GF-D8 (cell line): ENCODE measurements at places on chromosomes 3 and 15.

DNA sequence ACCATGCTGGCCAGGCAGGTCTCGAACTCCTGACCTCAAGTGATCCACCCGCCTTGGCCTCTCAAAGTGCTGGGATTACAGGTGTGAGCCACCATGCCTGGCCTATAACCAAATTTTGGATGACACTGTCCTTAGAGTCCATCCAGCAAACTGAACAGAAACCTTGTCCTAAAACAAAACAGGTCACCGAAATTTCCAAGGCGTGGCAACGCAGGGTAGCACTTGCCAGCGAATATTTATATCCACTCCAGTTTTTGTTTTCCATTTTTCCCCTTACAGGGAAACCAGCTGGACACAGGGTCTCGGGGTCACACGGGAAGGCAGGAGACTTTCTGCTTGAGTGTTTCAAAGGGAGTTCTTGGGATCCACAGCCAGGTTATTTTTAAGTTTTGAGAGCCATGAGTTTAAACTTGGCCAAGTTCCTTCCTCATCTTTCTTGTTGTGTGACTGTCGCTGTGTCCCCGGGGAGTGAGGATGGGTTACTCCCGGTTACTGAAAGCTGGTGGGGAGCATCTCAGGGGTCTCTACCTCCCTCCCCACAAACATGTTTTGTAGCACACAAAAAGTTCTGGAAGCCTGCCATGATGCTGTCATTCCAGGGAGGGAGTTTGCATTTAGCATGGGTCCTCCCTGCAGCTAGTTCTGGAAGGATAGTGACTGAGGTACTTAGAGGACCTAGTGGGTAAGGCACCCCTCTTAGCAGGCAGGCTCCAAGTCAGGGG lies 12.6 kb downstream of the LIMD1 start:
- no peak for DNase-seq

GRCh38 chr3:37591116-37591781 lies 270.4 kb upstream of the CTDSPL start:
- DNase-seq = no peak

- no peak for DNase-seq
Measured at GRCh38 chr3:52112056-52112455, 42.2 kb downstream of the POC1A start.

GRCh38 chr15:76930831-76931396 lies 635 bp upstream of the RCN2 start:
- DNase-seq = no peak

- peak; percentile 82 for DNase-seq
Measured at GRCh38 chr15:69126054-69126469, 34.4 kb upstream of the GLCE start.

DNA sequence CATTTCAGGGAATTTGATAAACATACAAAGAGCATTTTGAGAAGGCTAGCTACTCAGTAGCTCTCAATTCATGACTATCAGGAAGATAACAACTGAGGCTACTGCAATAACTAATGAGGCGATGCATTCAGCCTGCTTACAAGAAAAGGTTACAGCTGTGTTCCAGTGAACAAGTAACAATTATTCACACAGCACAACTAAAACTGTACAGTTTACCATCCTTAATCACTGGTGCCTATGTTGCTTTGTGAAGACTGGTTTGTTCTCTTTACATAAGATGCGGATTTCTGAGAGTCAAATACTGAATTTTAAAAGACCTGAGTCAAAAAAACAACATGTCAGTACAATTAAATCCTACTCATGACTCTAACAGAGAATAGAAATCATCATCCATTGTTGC lies 526.3 kb downstream of the OTOL1 start:
- DNase-seq = no peak

GRCh38 chr15:31387479-31388118 lies 61.0 kb downstream of the KLF13 start:
- no peak for DNase-seq

GRCh38 chr15:69314131-69314530 lies 15.4 kb downstream of the PAQR5 start:
- DNase-seq = peak; percentile 2

DNA sequence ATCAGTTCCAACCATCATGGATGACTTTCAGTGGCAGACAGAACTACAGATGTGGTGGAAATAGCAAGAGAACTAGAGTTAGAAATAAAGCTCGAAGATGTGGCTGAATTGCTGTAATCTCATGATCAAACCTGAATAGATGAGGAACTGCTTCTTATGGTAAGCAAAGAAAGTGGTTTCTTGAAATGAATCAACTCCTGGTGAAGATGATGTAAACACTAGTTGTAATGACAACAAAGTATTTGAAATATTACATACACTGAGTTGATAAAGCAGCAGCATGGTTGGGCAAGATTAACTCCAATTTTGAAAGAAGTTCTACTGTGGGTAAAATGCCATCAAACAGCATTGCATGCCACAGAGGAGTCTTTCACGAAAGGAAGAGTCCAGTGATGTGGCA lies 131.7 kb upstream of the FAM3D start:
- no peak for DNase-seq

- no peak for DNase-seq
Measured at GRCh38 chr3:127473244-127474024, 117.1 kb downstream of the TPRA1 start.

- DNase-seq = no peak
Measured at GRCh38 chr3:130783629-130784028, 37.0 kb upstream of the PIK3R4 start.

DNA sequence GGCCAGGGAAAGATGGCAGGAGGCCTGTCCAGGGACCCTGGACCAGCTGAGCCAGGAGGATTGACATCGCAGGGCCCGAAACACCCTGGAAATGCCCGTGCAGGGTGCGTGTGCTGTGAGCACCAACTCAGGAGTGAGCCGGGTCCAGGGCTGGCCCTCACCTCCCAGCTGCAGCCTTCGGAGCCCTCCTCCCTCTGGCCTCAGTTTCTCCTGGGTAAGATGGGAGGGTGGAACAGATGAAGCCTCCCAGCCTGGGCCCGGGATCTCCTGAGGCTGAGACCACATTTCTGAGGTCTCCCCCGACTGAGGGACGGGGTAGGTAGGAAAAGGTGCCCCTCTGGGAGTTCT lies 5.3 kb upstream of the CALML4 start:
- no peak for DNase-seq

DNA sequence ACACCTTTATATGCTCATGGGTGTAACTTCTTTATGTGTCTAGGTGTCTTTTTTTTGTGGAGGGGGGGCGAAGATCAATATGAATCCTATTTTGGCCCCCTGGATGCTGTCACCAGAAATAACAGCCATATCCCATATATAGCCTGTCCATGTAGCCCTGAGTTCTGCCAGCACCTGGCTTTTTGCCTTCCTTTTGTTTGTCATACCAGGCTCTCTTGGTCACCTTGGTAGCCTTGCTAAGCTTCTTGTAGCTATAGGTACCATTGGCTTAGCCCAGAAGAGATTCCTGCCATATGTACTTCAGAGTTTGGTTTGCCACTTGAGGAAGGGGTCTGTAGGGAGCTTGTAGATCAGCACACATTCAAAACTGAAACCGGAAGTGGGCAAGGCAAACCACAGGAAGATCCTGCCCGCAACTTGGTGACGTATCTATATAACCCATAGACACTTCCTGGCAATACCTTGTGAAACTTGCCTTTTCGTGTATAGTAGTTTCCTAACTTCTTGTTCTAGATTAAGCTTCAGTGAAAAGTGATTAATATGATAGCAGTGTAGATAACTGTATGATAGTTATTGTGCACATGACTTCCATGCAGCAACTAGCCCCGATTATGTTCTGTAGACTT lies 11.9 kb downstream of the RASA2 start:
- DNase-seq = peak; percentile 99

- no peak for DNase-seq
Measured at GRCh38 chr3:192011137-192011536, 550.2 kb downstream of the PYDC2 start.

GRCh38 chr3:64741341-64741740 lies 53.5 kb upstream of the ADAMTS9 start:
- DNase-seq = no peak

GRCh38 chr15:68330416-68330815 lies 52.9 kb downstream of the FEM1B start:
- no peak for DNase-seq

GRCh38 chr3:197793247-197793646 lies 2.2 kb downstream of the LRCH3 start:
- no peak for DNase-seq

DNA sequence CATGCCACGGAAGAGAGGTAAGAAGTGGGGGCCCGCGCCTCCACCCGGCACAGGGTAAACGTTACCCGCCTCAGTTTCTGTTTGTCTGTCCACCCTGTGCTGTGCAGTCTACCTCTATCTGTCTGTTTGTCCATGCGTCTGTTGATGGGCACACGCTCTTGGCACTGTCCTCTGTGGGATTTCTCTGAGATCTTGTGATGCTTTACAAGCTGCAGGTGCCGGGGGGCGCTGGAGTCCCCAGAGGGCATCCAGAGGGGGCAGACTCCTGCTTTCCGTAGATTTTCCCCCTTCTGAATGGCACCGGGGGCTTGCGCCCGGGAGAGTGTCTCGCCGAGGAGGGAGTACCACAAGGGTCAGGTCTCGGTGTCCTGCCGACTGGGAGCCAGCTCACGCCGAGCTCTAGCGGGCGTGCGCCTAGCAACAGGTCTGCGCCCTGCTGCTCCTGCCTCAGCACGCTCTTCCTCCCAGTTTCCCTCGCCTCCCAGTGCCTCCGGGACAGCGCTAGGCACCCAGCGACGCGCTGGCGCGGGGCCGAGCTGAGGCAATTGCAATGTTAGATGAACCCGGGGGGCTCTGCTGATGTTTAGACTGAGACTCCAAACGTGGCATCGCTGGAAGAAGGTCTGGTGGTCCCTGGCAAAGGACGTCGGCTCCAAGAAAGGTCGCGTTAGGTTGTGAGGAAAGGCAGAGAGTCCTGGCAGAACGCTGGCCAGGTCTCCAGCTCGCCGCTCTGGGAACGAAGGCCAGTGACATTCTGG lies 667 bp downstream of the CEMIP start:
- no peak for DNase-seq

DNA sequence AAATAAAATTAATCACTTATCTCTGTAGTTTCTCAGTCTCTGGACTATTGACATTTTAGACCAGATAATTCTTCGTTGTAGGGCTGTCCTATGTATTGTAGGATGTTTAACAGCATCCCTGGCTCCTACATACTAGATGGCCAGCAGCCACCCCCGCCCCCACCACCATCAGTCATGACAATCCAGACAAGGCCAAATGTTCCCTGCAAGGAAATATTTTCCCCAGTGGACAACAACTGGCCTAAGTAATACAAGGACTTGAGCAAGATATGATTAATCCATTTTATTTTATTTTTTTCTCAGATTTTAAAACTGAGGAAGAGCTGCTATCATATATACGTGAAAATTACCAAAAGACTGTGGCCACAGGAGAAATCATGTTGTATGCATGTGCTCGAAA lies 23.8 kb downstream of the TICRR start:
- no peak for DNase-seq

- no peak for DNase-seq
Measured at GRCh38 chr15:58401991-58402649, 29.7 kb upstream of the LIPC start.

GRCh38 chr3:67450153-67450552 lies 204.3 kb downstream of the SUCLG2 start:
- no peak for DNase-seq

GRCh38 chr3:23067116-23067515 lies 136.0 kb upstream of the UBE2E2 start:
- no peak for DNase-seq

DNA sequence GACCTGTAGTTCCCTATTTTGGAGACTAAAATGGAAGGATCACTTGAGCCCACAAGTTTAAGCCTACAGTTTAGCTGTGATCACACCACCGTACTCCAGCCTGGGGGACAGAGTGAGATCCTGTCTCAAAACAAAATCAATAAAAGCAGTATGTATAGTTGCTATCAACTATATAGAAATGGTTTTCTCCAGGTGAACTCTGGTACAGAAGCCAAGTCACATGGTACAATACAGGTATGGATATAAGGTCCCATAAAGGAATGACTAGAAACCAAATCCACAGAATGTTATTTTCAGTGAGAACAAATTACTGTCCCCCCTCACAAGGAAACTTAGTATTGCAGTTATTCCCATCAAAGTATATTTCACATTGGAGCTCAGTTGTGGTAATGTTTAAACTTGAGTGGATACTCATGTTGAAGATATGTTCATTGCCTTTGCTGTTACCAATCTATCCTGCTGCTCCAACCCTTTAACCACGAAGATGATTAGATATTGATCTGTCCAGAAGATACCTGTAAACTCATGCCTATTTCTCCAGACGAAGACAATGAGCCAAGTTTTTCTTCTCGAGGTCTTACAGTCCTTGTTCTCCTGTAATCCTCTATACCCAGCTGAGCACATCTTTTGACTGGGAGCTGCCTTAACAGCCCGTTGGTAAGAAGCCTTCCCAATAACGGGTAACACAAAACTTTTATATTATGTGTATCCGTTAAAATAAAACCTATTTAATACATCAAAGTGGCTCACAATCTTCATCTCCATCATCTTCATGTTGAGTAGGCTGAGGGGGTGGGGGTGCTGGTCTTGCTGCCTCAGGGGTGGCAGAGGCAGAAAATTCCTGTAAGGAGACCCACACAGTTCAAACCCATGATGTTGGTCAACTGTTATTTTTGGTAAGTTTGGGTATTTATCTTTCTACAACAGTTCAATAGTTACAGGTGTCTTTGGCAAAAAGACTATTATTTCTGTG lies 24.6 kb downstream of the TRA2B start:
- DNase-seq = no peak

GRCh38 chr15:26877831-26878230 lies 11.0 kb downstream of the GABRA5 start:
- no peak for DNase-seq

GRCh38 chr15:57198131-57198530 lies 178.2 kb upstream of the CGNL1 start:
- DNase-seq = no peak

- DNase-seq = no peak
Measured at GRCh38 chr3:187212705-187213104, 15.4 kb downstream of the RTP1 start.

GRCh38 chr15:95604634-95605036 lies 725.9 kb upstream of the NR2F2 start:
- DNase-seq = no peak

DNA sequence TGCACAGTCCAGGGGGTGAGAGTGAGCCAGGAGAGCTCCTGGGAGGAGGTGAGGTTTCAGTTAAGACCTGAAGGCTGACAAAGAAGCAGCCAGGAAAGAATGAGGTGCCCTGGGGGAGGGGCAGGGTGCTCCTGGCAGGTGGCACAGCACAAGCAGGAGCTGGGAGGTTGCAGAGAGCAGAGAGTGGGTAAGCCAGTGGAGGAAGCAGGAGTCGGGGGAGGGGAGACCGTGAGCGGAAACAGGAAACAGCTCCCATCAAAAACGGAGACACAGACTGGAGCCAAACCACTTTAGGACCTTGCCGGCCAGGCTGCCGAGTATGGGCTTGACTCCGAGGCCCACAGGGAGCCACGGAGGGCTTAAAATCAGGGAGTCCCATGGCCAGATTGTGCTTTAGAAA lies 12.1 kb upstream of the FBLN2 start:
- DNase-seq = no peak

DNA sequence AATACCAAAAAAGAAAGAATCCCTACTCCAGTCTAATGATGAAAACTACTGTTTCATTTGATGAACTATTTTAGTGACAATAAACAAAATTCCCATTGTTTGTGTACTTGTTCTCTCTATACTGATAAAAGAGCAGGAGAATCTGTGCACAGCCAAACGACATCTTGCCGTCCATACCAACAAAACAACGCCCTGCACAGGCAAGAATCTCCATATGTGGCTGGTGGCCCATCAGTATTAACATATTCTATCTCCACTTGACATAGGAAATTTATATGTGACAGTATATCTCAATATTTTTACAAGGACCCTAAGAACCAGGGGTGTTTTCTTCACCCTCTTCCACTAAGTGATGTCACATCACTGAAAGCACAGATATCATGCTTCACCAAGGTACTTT lies 279.5 kb downstream of the ULK4 start:
- no peak for DNase-seq
